Caco-2 (cell line): ENCODE measurements at places on chromosomes 3 and 15.
A peak's percentile ranks its signal among the peaks of the same experiment; 100 is the strongest.

- DNase-seq: no peak
Observed at GRCh38 chr3:141941093-141941492, 64.7 kb downstream of the ATP1B3 start.

GRCh38 chr3:46995901-46996562, 16.6 kb downstream of the NBEAL2 start:
- DNase-seq: no peak

DNA sequence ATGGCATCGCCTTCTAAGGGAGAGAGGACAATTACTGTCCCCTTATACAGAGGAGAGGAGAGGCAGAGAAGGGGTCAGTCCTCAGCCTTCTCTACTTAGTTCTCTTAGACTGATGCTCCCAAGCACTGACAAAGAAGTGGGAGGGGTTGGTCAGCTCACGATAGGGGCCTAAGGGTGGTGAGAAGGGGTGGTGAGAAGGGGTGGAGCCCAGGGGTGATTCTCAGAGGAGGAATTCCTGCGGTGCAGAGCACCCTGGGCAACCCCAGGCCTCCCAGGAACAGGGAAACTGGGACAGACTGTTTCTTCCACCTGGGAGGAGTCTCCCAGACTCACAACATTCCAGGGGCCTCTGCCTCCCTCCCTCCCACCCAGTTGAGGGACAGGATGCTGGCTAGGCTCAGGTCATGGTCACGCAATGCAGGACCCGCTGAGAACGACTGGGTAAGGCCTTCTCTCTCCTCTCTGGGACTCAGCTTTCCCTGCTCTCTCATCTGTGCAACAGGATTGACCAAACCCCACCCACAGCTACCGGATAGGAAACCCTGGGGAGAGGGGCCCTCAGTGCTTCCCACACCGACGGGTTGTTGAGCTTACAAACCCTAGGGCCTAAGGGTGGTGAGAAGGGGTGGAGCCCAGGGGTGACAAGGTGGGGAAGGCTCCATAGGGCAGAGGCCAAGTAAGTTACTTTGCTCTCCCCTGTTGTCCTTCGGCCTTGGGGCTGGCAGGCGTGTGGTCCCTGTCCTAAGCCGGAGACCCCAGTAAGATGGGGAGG, 1.5 kb downstream of the TPRA1 start:
- peak; percentile 51 for DNase-seq

GRCh38 chr3:78015856-78016255, 976.0 kb downstream of the ROBO2 start:
- DNase-seq: no peak

DNA sequence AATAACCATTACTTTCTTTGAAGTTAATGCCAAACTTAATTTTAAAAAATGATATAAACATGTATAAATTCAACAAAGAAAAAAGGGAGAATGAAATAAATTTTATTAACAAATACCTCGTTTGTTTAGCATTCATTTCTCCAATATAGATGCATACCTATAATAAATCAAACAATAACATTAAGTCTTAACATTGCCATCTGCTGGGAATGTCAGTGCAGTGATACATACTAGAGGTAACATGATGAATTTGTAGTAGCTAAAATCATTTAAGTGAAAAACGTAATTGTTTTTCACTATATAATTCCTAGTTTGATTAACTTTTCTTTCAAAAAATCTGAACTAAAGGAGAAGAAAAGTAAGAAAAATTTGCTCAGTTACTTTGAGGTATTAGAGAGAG, 340.2 kb upstream of the CBLB start:
- DNase-seq: no peak

DNA sequence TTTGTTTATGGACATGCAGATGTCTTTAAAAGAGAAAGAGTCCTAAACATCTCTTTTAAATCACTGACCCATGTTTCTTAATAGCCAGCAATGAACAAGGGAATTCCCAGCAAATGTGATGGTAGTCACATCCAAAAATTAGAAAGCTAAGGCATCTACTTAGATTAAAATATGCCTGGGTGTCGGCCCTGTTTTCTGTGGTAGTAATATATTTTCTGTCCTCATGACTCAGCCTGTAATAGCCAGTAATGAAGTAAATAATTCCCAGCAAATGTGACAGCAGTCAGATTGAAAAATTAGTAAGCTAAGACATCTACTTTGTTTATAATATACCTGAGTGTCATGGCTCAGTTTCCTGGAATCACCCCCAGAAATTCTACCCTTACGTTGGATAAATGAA, 60.6 kb upstream of the MYRIP start:
- no peak for DNase-seq

DNA sequence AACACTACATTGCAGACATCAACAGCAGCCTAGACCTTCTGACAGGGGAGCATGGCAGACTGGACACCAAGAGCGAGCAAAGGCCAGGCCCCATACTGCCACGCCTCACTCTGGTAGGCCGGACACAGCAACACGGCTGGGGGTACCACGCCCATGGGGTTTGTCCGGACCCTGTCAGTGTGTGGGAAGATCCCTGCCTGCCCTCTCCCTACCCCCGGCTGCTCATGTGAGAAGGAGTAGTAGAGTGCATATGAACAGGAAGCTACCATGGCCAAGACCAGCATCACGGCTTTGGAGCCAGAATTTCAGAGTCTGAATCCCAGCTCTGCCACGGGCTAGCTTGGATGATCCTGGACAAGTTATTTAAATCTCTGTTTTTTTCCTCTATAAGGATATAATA, 27.9 kb downstream of the ALDH1L1 start:
- DNase-seq: no peak

DNA sequence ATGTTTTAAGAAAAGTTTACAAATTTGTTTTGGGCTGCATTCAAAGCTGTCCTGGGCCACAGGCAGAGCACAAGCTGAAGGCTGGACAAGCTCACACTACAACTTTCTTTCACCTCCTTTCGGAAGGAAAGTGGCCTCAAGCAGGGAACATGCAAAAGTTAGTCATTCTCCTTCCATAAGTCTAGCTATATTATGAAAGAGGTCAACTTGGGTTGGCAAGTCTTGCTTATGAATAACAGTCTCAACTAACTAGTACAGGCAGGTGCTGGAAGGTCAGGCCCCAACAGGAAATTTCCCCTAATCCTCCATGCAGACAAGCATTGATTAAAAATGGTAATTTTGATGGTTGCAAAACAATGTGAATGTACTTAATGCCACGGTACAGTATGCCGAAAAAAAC, 69.4 kb downstream of the OSBPL10 start:
- DNase-seq: no peak
